ENCODE measurements at places on chromosomes 2 and 18.

DNA sequence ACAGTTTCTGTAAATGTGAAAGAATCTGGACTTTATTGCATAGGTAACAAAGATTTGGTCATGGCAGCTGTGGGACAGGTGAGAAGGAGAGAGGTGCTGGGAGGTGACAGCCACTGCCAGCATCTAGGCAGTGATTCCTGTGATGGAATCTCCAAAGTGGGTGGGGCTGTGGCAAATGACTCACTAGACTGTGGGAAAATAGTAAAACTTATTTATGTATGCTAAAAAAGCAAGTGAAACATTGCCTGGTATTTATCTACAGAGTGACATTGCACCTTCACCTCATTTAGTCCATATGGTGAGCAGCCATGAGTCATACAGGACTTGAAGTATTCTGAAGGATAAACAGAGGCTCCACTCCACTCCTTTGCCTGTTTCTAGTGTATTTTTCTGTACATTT is 145.3 kb upstream of the MEX3C start:
- no peak overlapping the region for H3K4me3 ChIP-seq
- H3K27me3 ChIP-seq, result no peaks in the 10 kb centered on the region
- no peak overlapping the region for H3K27ac ChIP-seq
- no peaks in the 10 kb centered on the region for H3K4me1 ChIP-seq
- H3K36me3 ChIP-seq, result no peaks in the 10 kb centered on the region
- DNase-seq, result no peak

- no peak for DNase-seq
- H3K27ac ChIP-seq, result no peak overlapping the region
- no peaks in the 10 kb centered on the region for H3K36me3 ChIP-seq
- no peaks in the 10 kb centered on the region for H3K4me1 ChIP-seq
These were observed 21.5 kb upstream of the SPRED2 start for GRCh38 chr2:65453916-65454315.

DNA sequence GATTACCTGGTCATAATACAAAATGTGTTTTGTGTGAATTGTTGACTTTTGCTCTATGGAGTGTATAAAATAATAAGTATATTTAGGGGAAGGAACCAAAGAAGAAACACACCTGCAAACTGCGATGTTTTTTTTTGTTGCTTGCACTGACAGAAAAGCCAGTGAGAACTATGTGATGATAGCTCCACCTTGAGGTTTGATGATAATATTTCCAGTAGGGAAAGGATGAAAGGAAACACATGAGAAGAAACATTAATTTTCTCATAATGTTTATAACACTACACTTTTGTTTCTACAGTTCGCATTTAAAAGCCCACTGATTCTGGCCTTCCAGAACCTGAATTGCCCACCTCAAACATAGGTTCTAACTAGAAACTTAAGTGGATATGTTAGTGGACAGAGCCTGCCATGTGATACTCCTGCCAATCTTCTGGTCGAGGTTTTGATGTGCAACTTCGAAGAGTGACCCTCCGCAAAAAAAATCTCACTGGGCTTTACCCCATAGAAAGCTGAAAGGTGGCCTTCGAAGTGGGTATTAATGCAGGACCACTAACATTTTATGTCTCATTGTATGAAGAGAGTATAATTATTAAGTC is 476.4 kb upstream of the SPHKAP start:
- H3K4me1 ChIP-seq, result peaks cover 2% of the 10 kb centered on the region
- no peaks in the 10 kb centered on the region for H3K36me3 ChIP-seq
- no peak overlapping the region for H3K27ac ChIP-seq
- H3K4me3 ChIP-seq, result no peak overlapping the region
- H3K27me3 ChIP-seq, result no peaks in the 10 kb centered on the region
- no peak for DNase-seq

- no peak overlapping the region for H3K27ac ChIP-seq
- H3K27me3 ChIP-seq, result no peaks in the 10 kb centered on the region
- H3K4me1 ChIP-seq, result no peaks in the 10 kb centered on the region
These were observed 205.9 kb downstream of the EIPR1 start for GRCh38 chr2:3171564-3172264.

- DNase-seq, result no peak
- peaks cover 2% of the 10 kb centered on the region for H3K4me1 ChIP-seq
- no peak overlapping the region for H3K4me3 ChIP-seq
- H3K27me3 ChIP-seq, result no peaks in the 10 kb centered on the region
- H3K27ac ChIP-seq, result no peak overlapping the region
These were observed 139.8 kb downstream of the RNF152 start for GRCh38 chr18:61752973-61753372.

- no peak for DNase-seq
- no peaks in the 10 kb centered on the region for H3K27me3 ChIP-seq
These were observed 232.7 kb downstream of the TRIB2 start for GRCh38 chr2:12949406-12949805.

DNA sequence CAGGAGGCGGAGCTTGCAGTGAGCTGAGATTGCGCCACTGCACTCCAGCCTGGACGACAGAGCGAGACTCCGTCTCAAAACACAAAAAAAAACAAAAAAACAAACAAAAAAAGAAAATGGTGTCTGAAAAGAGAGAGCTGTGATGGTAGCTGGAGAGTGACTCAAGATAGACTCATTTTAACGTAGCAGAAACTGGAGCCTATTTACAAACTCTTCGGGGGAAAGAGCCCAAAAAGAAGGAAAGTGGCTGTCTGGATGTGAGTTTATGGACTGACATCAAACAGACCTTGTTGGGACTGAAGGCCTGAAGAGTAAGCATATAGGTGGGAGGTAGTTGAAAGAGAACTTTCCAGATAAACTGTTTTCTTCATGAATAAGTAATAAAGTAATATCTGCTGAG is 51.8 kb downstream of the LIMS1 start:
- no peak overlapping the region for H3K4me3 ChIP-seq
- H3K27me3 ChIP-seq, result no peaks in the 10 kb centered on the region
- DNase-seq, result no peak
- H3K4me1 ChIP-seq, result peaks cover 9% of the 10 kb centered on the region
- H3K36me3 ChIP-seq, result no peaks in the 10 kb centered on the region

GRCh38 chr2:3647246-3647645 is 10.8 kb upstream of the ALLC start:
- H3K27me3 ChIP-seq, result no peaks in the 10 kb centered on the region
- DNase-seq, result no peak
- H3K36me3 ChIP-seq, result no peaks in the 10 kb centered on the region
- H3K4me1 ChIP-seq, result peaks cover 4% of the 10 kb centered on the region
- H3K27ac ChIP-seq, result no peak overlapping the region

GRCh38 chr2:128412181-128412871 is 93.7 kb upstream of the HS6ST1 start:
- no peak overlapping the region for H3K27ac ChIP-seq
- H3K4me1 ChIP-seq, result no peaks in the 10 kb centered on the region
- no peak overlapping the region for H3K4me3 ChIP-seq
- no peaks in the 10 kb centered on the region for H3K36me3 ChIP-seq
- no peaks in the 10 kb centered on the region for H3K27me3 ChIP-seq
- no peak for DNase-seq

DNA sequence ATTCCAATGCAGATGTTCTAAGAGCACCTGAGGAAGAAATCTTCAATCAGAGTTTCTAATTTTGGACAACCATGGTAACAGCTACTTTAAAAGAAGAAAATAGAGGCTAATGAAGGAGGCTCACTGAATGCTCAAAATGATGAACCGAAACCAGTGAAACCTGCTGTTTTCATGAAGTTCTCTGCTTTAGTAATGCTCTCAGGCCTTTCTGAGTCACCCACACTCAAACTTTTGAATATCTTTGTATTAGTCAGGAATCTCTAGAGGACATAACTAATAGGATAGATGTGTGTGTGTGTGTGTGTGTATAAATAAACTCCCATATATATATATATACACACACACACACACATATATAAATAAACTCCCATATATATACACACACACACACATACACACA is 76.9 kb upstream of the RIT2 start:
- no peaks in the 10 kb centered on the region for H3K4me1 ChIP-seq
- H3K36me3 ChIP-seq, result no peaks in the 10 kb centered on the region
- no peak overlapping the region for H3K4me3 ChIP-seq

GRCh38 chr18:67001052-67001451 is 397.2 kb upstream of the CDH19 start:
- H3K36me3 ChIP-seq, result no peaks in the 10 kb centered on the region
- H3K4me3 ChIP-seq, result no peak overlapping the region
- H3K4me1 ChIP-seq, result no peaks in the 10 kb centered on the region
- H3K27me3 ChIP-seq, result no peaks in the 10 kb centered on the region

GRCh38 chr2:108594132-108594981 is 60.1 kb downstream of the LIMS1 start:
- H3K4me1 ChIP-seq, result peaks cover 12% of the 10 kb centered on the region
- H3K27ac ChIP-seq, result no peak overlapping the region
- H3K4me3 ChIP-seq, result no peak overlapping the region
- H3K36me3 ChIP-seq, result no peaks in the 10 kb centered on the region
- H3K27me3 ChIP-seq, result no peaks in the 10 kb centered on the region

DNA sequence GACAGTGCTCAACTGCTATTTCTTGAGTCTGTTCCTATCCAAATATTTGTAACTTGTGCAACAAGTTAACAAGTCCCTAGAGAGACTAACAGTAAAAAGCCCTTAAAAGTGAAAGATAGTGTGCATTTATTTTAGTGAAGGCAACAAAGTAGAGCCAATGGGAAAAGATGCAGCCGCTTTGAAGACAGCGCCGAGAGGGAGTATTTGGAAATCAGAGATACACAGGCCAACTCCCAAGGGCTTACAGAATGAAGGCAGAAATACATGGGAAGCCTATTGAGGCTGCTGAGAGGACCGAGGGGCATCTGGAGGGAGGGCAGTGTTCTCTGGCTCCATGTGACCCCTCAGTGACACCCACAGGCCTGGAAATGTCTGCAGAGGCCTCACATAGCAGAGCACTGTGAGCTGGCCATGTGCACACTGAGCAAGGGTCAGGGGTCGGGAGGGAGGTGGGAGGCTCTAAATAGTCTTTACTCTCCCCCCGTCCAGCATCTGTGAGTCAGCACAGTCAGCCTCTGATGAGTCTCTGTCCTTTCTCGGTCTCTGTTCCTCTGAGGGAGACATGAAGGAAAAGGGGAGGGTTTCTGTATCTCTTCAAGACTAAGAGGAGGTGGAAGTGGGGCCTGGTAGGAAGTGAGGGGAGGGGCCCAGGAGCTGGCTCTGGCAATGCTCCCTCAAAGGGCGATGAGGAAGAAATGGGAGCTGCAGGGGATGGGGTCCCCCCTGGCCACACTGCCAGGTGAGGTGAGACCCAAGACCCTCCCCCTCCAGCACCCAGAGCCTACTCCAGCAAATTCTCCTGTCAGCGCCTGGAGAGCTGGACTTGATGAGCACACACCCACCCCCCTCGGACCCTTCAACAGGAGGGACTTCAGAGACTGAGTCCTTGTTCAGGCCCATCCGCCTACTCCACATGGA is 133.6 kb downstream of the SP3 start:
- DNase-seq, result peak; percentile 77
- H3K36me3 ChIP-seq, result no peaks in the 10 kb centered on the region
- H3K4me1 ChIP-seq, result peaks cover 3% of the 10 kb centered on the region

DNA sequence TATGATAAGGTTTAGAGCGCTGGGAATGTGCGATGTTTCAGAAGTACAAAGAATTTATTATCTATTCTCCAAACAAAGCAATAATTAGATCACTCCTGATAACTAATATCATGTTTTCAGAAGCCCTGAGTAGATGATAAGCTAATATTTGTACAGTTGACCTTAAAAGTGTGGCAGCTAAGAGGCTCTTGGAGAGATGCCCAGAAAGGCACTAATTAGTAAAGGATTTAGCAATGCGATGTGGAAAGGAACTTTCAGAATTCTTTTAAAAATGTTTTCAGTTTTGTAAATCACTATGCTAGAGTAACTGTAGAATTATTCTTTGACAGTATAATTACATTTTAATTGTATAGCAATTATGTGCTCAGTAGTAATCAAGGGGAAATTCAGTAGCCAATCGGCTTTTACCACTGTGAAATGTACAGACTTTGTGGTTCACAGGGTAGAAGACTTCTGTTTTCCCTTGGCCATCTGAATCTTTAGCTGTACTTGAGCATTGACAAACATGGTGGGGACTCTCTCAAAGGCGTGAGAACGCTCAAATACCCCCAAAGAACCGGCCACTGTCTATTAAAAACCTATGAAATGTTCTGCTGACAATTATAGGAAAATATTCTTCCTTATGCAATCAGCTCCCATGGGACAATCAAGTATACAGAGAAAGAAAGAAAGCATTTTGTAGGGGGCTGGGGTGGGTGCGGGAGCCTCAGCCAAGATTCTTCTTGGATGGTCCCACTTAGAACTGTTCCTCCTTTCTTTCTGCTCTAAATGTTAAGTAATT is 262.8 kb upstream of the AGAP1 start:
- H3K27ac ChIP-seq, result no peak overlapping the region
- H3K4me1 ChIP-seq, result peaks cover 11% of the 10 kb centered on the region
- H3K4me3 ChIP-seq, result no peak overlapping the region
- H3K36me3 ChIP-seq, result no peaks in the 10 kb centered on the region
- no peaks in the 10 kb centered on the region for H3K27me3 ChIP-seq

DNA sequence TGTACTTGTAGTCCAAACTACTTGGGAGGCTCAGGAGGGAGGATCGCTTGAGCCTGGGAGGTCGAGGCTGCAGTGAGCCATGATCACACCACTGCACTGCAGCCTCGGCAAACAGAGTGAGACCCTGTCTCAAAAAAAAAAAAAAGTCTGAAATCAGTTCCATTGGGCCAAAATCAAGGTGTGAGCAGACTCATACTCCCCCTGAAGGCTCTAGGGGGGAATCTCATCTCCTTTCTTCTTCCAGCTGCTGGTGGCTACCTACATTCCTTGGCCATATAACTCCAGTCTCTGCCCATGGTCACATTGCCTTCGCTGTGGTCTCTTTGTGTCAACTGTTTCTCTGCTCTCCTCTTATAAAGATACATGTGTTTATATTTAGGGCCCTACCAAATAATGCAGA is 234.0 kb downstream of the LRRTM1 start:
- no peaks in the 10 kb centered on the region for H3K36me3 ChIP-seq
- DNase-seq, result no peak
- no peak overlapping the region for H3K27ac ChIP-seq
- H3K4me3 ChIP-seq, result no peak overlapping the region

GRCh38 chr2:31828891-31829290 is 181.9 kb downstream of the MEMO1 start:
- no peaks in the 10 kb centered on the region for H3K36me3 ChIP-seq
- no peaks in the 10 kb centered on the region for H3K27me3 ChIP-seq

DNA sequence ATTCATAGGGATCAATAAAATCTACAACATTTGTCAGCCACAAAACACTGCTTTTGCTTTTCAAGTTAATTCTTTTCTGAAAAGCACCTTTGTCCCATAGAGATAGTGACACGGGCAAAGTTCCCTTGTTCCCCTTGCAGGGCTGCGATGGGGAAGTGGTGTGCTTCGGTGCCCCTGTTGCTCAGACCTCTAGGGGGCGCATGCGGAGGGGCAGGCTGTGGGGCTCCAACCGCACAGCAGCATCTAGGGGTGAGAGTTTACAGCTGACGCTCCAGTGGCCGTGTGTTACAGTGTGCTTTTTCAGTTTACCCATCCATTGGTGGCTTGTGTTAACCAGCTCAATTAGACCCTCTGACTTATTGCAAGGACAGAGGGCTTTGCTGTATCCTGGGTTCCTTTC is 1432.2 kb upstream of the ACVR2A start:
- H3K27me3 ChIP-seq, result no peaks in the 10 kb centered on the region
- H3K4me1 ChIP-seq, result no peaks in the 10 kb centered on the region
- no peak overlapping the region for H3K4me3 ChIP-seq
- no peak overlapping the region for H3K27ac ChIP-seq
- H3K36me3 ChIP-seq, result no peaks in the 10 kb centered on the region

Data from ovary (tissue), 10 donors.